NCI-H1436 treated with DMSO at 0.1 percent for 48 hours (cell line): ENCODE measurements at places on chromosomes 5 and 9.

DNA sequence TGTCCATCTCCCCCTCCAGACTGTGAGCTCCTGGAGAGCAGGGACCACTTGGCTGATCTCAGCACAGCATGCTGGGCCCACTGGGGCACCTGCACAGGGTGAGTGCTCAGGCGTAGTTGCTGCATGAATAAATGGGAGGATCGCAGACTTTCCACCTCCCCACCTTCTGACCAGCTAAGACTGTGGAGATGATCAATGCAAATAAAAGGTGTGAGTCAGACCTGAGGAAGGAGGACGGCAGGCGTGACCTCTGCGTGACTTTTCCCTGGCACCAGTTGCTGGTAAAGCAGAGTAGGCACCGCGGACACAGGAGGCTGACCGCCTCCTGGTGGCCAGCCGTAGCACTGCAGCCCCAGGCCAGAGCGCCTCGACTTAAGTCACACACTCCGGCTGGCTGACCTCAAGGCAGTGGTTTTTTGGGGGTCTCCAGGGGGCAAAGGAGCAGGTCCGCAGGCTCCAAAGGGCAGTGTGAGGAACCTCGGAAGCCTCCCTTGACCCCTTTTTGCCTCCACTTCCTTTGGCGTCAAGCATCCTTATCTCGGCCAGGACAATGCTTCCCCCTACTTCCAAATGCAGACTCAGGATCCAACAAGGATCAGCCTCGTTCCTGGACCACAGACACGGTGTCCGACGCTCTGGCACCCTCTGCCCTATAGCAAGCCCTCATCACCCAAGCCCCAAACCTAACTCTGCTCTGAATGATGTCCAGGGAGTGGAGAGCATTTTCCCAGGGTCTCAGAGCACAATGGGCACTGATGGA, 12.7 kb upstream of the TDRD7 start:
- DNase-seq = no peak

- no peak for DNase-seq
Observed at GRCh38 chr5:61534481-61535267, 202.6 kb downstream of the ZSWIM6 start.

DNA sequence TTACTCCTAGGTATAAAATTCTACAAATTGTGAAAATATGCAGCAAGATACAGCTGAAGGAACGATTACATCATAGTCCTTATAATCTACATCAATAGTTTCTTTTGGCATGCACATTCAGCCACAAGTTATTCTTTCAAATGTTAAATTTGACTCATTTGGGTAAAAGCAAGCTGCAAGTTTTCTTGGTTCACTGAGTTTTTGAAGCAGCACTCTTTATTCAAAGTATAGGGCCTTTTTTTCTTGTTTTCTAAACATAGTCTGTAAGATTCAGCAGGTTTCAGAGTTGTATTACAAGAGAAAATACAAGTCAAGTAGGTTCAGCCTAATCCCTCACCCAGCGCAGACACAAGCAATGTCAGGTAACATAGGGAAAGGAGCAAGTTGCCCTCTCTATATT, 981.5 kb downstream of the PTPRD start:
- DNase-seq = no peak

- DNase-seq = no peak
Observed at GRCh38 chr9:69940674-69941073, 103.0 kb upstream of the MAMDC2 start.

- no peak for DNase-seq
Observed at GRCh38 chr9:94882966-94883641, 156.6 kb downstream of the AOPEP start.
